ENCODE measurements at places on chromosomes 1 and 21.
A peak's percentile ranks its signal among the peaks of the same experiment; 100 is the strongest.

DNA sequence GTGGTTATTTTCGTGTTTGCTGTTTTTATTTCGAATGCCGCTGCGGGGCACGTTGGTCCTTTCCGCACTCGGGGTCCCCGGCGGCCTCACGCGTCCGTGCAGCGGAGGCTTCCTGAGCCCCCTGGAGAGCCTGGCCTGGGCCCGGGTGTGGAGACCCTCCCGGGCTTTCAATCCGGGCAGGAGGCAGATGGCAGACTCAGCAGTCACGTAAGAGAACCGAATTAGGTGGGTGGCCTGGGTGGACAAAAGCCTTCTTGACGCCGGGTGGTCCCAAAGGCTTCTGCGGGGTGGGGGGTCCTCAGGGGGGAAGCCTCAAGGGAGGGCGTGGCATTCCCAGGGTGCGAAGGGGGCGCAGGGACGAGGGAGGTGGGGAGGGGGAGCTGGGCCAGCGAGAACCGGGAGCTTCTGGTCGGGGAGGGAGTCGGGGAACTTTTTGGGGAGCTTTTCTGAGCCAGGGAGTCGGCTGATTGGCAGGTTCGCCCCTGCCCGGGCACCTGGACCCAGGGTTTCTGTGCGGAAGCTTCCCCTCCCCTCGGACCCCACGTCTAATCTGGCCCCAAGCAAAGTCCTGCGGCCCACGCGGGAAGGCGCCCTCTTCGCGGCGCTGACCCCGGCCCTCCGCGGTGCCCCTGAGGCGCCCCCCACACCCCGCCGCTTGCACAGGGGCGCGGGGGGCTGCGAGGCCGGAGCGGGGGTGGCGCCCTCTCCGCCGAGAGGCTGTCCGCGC is 1.3 kb upstream of the HES4 start:
- DNase-seq = no peak
- no peak overlapping the region for H3K27ac ChIP-seq
- H3K4me3 ChIP-seq = no peak overlapping the region
- H3K4me1 ChIP-seq = no peaks in the 10 kb centered on the region
- H3K36me3 ChIP-seq = no peaks in the 10 kb centered on the region

DNA sequence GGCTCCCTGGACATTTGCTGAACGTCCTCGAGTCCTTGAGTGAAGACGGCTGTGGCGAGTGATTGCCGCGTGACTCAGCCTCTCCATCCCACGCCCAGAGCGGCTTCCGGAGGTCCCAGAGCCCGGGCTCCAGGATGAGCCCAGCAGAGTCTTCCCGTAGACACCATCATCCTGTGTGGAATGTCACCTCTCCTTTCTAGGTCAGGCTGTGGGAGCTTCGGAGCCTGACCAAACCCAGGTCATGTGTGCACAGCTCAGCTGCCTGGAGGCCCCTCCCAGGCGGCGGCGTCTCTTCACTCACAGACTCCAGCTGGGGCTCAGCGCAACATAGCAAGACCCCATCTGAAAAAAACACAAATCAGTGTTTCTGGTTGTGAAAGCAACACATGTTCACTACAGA is 38.2 kb downstream of the PRKCZ start:
- no peaks in the 10 kb centered on the region for H3K4me1 ChIP-seq
- no peak overlapping the region for H3K27ac ChIP-seq
- no peaks in the 10 kb centered on the region for H3K36me3 ChIP-seq
- no peak for DNase-seq
- H3K4me3 ChIP-seq = no peak overlapping the region

GRCh38 chr1:40256401-40257084 is 1.5 kb upstream of the ZMPSTE24 start:
- no peaks in the 10 kb centered on the region for H3K36me3 ChIP-seq
- no peaks in the 10 kb centered on the region for H3K27me3 ChIP-seq
- H3K4me3 ChIP-seq = peak overlapping the region; percentile 88
- peaks cover 6% of the 10 kb centered on the region for H3K4me1 ChIP-seq
- DNase-seq = no peak
- H3K27ac ChIP-seq = peak overlapping the region; percentile 85

- H3K36me3 ChIP-seq = no peaks in the 10 kb centered on the region
- H3K4me1 ChIP-seq = no peaks in the 10 kb centered on the region
- H3K4me3 ChIP-seq = no peak overlapping the region
Measured at GRCh38 chr1:229059671-229060539, 211.0 kb upstream of the RAB4A start.

GRCh38 chr1:72221811-72222210 is 60.5 kb downstream of the NEGR1 start:
- H3K4me1 ChIP-seq = no peaks in the 10 kb centered on the region
- H3K27me3 ChIP-seq = no peaks in the 10 kb centered on the region

GRCh38 chr1:33010932-33011731 is 25.6 kb downstream of the AK2 start:
- no peaks in the 10 kb centered on the region for H3K27me3 ChIP-seq
- no peak overlapping the region for H3K4me3 ChIP-seq
- no peak overlapping the region for H3K27ac ChIP-seq
- H3K4me1 ChIP-seq = no peaks in the 10 kb centered on the region
- DNase-seq = no peak
- peaks cover 37% of the 10 kb centered on the region for H3K36me3 ChIP-seq

GRCh38 chr1:97384294-97384968 is 536.4 kb downstream of the DPYD start:
- H3K4me1 ChIP-seq = no peaks in the 10 kb centered on the region
- DNase-seq = no peak
- no peaks in the 10 kb centered on the region for H3K36me3 ChIP-seq
- no peaks in the 10 kb centered on the region for H3K27me3 ChIP-seq

All from MM.1S (cell line).